ENCODE measurements at places on chromosomes 16 and 17.

DNA sequence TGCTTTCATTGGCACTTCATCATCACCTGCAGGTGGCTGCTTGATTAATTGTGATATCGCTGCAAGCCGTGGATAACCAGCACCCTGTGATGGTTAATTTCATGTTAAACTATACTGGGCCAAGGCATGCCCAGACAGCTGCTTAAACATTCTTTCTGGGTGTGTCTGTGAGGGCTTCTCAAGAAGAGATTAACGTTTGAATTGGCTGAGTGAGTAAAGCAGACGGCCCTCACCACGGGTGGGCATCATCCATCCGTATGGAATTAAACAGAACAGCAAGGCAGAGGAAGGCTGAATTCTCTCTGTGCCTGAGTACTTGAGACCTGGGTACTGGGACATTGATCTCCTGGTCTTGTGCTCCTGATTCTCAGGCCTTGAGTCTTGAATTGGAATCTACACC, 7.1 kb upstream of the ZNF213 start:
- no peak for DNase-seq

DNA sequence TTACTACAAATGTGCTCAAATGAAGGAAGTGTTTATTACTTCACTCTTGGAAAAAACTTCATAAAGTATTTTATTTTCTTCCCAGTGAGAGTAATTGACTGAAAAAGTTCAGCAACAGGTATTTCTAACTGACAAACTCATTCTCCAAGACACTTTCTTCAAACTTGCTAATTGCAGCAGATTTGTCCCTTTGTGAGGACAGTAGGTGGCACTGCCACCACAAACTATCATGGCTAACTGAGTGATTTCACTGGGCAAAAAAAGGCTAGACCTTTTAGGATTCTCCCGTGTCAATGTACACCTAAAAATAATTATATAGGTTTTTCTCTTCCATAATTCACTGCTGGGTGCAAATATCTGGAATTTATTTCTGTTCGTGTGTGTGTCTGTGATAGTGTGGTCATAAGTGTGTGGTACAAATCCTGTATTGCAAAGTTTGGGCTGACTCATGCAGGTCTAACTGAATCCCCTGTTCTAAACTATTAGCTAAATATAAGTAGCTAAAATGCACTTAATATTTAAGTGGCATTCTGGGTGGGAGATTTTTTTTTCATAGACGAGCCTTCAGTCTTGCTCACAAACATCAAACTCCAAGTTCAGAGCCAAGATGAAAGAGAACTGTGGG, 3.9 kb downstream of the HS3ST3A1 start:
- DNase-seq, result no peak

- DNase-seq, result no peak
Measured at GRCh38 chr17:15660077-15660476, 24.0 kb downstream of the TRIM16 start.

DNA sequence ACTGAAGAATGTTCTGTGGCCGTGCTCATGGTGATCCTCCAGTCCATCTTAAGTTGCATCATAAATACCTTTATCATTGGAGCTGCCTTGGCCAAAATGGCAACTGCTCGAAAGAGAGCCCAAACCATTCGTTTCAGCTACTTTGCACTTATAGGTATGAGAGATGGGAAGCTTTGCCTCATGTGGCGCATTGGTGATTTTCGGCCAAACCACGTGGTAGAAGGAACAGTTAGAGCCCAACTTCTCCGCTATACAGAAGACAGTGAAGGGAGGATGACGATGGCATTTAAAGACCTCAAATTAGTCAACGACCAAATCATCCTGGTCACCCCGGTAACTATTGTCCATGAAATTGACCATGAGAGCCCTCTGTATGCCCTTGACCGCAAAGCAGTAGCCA, 36.8 kb upstream of the KCNJ2 start:
- DNase-seq, result no peak

DNA sequence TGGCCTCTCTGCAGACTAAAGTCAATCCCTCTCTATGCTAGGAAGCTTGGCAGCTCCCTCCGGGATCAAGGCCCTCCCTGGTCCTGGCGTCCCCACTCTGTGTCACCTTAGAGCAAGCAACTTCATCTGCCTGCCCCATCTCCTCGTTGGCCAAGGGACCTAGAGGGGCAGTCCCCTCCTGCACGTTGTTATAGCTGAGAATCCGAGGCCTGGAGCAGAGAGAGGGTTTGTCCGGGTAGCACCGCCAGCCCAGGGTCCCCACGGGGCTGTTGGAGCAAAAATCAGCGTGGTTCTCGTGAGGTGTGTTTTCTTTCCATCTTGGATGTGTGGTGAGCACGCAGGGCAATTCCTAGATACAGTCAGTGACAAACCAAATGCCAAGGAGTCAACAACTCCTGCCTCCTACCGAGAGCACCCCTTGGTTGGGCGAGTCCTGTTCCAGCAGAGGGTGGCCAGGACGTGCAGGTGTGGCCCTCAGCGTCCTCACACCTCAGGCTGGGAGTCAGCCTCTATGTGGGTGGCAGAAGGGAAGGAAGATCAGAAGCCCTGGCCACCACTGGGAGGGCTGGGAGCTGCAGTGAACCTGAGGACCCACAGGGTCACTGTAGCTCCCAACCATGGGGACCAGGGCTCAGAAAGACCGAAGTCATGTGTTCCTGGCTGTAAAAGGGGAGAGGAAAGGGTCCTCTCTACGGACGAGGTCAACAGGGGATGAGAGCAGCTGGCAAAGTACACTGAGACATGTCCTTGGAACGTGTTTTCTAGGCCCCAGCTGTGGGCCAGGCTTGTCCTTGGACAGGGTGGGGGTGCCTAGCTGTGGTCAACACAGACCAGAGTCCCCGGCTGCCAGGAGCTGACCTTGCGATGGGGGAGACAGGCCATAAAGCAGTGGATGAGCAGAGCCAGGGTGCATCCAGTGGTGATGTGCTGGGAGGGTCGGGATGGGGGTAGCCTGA, 85.6 kb upstream of the CIBAR2 start:
- no peak for DNase-seq

GRCh38 chr17:81537856-81538555, 9.8 kb downstream of the FSCN2 start:
- DNase-seq, result no peak

DNA sequence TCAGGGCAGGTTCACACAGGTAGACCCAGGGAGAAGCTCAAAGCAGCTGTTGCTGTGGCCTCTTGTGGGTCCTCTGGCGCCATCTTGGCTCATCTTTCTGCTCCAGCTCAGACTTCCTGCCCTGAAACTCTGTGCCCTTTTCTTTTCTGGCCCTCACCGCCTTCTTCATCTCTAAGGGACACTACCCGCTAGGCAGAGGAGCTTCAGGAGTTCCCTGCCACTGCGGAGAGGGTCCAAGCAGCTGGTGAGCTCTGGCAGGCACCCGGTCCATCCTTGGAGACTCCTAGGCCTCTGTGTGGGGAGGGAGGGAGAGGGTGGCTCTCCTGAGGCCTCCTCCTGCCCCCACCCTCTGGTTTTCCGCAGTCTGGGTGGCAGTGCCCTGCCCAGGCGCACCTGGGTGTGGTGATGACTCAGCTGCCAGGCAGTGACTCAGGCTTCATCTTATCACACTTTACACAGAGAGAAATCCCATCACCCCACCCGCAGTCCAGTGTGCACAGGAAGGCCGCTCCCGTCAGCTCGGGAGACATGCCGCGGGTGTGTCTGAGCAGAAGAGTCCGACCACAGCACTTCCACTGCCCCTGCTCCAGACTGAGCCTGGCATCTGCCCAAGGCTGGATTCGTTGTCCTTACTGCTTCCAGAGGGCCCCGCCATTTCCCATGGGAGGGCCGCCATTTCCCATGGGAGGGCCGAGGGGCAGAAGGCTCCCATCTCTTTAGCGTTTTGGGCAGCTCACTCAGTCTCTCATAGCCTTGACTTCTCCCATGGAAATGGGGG, 7.3 kb downstream of the NT5C start:
- DNase-seq, result peak; percentile 17

GRCh38 chr16:67430977-67431774, at the start of gene HSD11B2:
Gene HSD11B2 (plus strand): TSS chr16:67431121. CDS start chr16:67431249, 128 bp downstream.
- no peak for DNase-seq

DNA sequence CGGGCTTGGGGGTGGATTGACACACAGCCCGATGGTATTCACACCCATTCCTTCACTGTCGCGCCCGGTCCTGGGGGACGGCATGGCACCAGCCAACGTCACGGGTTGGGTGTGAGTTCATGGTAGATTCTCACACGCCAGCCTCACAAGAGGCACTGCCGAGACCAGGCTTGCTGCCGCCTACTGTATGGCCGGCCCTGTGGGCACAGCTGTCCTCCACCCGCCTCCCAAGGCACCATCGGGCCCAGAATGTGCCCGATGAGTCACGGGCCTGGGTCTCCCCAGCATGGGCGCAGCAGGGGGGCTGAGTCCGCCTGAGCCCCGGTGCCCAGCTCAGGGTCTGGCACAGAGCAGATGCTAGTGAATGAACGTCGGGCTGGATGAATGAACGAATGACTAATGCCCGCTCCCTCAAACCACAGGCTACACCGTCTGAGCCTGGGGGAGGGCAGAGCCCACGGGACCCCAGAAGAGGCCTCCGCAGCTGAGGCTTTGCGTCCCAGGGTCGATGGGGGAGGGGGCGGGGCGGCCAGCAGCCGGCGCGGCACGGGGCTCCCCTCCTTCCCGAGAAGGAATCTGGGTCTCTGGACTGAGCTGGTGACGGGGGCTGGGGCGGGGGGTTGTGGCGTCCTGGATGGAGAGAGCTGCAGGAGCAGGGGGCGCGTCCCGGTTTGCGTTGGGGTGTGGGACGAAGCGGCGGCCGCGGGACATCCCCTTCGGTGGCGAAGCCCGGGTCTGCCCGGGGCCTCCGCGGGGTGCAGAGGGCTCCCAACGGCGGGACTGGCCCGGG, 829 bp downstream of the PITPNM3 start:
- no peak for DNase-seq

- no peak for DNase-seq
Measured at GRCh38 chr17:75115555-75115954, 5.8 kb downstream of the ARMC7 start.

DNA sequence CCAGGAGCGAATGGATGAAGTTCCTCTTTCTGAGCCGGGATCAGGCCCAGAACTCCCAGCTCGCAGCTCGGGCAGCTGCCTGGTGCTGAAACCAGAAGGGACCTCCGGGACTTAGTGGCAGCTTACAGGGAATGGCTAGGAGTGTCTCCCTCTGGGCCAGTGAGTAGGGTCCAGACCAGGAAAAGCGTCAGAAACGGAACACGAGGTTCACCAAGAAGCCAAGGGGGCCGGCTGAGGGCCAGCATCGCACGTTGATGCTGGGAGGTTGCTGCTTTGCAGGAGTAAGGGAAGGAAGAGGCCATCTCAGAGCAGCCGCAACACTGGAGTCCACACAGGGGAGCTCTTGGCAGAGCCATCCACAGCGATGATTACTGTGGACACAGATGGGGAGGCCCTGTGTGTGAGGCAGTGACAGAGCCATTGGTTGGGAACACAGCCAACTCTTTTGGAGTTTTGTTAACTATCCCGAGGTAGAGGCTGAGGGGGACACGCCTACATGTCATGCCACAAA, 74.0 kb upstream of the CREBBP start:
- no peak for DNase-seq

- no peak for DNase-seq
Measured at GRCh38 chr16:1945559-1946391, 2.8 kb upstream of the MSRB1 start.

DNA sequence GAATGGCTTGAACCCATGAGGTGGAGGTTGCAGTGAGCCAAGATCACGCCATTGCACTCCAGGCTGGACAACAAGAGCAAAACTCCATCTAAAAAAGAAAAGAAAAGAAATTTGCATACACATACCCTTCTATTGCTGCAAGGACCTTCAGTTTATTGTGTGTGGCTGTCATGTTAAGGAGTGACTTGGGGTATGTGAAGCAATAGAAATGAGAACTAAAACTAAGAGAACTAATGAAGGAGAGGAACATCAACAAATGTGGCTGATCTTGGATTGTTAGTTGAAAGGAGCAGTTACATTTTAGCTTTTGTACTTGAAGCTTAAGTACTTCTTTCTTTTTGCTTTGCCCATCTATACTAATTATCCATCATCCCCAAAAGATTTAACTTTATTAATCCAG, 12.7 kb upstream of the NSRP1 start:
- DNase-seq, result no peak

DNA sequence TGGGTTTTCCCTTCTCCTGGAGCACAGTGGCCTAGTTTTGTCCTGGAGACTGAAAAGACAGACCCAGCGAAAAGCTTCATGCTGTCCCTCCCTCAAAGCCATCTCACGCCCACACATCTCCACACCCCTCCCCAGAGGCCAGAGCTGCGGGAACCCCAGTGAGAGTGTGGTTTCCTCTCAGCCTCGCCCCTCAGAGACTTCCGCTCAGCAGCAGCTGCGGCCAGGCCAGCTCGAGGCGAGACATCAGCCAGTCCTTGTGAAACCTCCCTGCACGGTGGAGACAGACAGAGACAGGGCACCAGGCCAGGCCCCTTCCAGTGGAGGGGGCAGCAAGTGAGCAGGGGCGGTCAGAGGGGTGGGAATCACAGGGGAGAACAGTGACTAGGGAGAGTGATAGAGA, 77.0 kb upstream of the TNRC6C start:
- peak; percentile 13 for DNase-seq

DNA sequence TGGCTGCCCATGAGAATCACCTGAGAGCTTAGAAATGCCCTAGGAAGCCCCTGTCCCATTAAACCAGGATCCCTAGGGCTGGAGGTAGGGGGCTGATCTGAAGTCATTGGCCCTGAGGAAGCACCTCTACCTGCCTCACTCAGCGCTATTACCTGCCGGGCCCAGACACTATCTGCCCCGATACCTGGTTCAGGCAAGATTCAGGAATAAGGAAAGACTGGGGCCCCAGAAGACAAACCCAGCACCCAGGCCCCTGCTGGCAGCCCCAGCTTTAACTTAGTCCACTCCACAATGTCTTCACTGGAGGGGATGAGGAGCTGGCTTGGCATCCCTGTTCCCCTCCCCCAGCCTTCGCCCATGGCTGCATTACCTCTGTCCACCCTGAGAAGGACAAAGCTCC, 126.3 kb downstream of the GAS7 start:
- no peak for DNase-seq

GRCh38 chr17:35315283-35315682, 58.1 kb downstream of the SLFN11 start:
- no peak for DNase-seq

DNA sequence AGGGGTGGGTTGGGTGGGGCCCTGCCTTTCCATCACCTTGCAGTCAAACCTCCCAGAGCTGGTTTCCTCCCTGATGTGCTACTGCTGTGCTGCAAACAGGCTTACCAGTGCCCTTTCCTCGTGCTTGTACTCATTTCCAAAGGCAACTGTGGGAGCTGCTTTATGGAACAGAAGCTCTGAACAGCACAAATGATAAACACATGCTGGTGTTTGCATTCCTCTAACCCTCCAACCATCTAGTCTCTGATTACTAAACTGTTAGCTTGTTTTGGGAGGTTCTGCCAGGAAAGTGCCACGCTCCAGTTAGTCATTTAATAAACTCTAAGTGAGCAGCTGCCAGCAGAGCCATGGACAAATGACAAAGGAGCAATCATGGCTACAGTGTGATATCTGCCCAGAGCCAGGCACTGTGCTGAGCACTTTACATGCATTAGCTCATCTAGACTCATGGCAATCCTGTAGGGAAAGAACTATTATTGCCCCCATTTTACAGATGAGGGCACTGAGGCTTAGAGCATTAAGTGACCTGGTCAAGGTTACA, 110.4 kb downstream of the VAT1L start:
- no peak for DNase-seq

GRCh38 chr17:44219616-44220212, at the start of gene UBTF:
Gene UBTF (minus strand): TSS chr17:44219675. CDS start chr17:44218229, 1,446 bp downstream.
- DNase-seq, result peak; percentile 37
